ENCODE measurements at places on chromosomes 12 and 14. TPM values are rescaled to one million over a fixed set of nuclear protein-coding genes. Genes with fewer than 3 reads are reported as not detected.

Gene OVCH1
- polyA plus RNA-seq = 0.03 TPM

Gene LRFN5
- not detected for polyA plus RNA-seq

Gene KLRG1
- polyA plus RNA-seq = not detected

Gene HSPB8
- 20.9 TPM for polyA plus RNA-seq

Gene TMEM229B
- polyA plus RNA-seq = 8.0 TPM

- H3K4me3 ChIP-seq = no peak overlapping the region
- H3K4me1 ChIP-seq = no peaks in the 10 kb centered on the region
- H3K36me3 ChIP-seq = no peaks in the 10 kb centered on the region
- no peaks in the 10 kb centered on the region for H3K27me3 ChIP-seq
Measured at GRCh38 chr12:24584032-24584675, 364.7 kb downstream of the BCAT1 start.

- no peak for DNase-seq
- H3K4me1 ChIP-seq = peaks cover 38% of the 10 kb centered on the region
- no peak overlapping the region for H3K4me3 ChIP-seq
- H3K27ac ChIP-seq = peak overlapping the region; percentile 88
Measured at GRCh38 chr14:32508281-32508680, 179.2 kb downstream of the AKAP6 start.

GRCh38 chr14:32197919-32198318 lies 3.9 kb upstream of the RNU6-7 start:
- DNase-seq = no peak
- no peaks in the 10 kb centered on the region for H3K27me3 ChIP-seq
- H3K4me1 ChIP-seq = peaks cover 11% of the 10 kb centered on the region
- H3K27ac ChIP-seq = no peak overlapping the region
- no peaks in the 10 kb centered on the region for H3K36me3 ChIP-seq
- no peak overlapping the region for H3K4me3 ChIP-seq

DNA sequence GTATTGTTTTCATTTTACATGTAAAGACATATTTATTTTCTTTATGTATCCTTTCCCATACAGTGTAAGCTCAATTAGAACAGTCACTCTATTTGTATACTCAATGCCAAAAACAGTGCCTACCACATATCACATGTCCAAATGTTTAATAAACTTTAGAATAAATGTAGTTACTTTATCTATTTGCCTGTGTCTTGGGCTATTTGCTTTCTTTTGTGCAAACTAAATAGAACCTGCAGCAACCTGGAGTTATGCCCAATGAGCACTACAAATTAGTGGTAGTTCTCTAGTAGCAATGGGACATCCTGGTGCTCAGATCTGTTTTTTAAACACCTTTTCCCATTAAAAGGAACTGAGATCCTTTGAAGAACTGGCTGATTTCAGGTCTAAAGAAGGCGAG lies 186.7 kb downstream of the PPFIA2 start:
- H3K4me1 ChIP-seq = peaks cover 12% of the 10 kb centered on the region
- H3K27ac ChIP-seq = no peak overlapping the region
- no peak for DNase-seq
- H3K36me3 ChIP-seq = no peaks in the 10 kb centered on the region
- H3K4me3 ChIP-seq = no peak overlapping the region

GRCh38 chr14:24416254-24416931 lies 13.1 kb downstream of the CBLN3 start:
- no peak for DNase-seq
- H3K36me3 ChIP-seq = peaks cover 7% of the 10 kb centered on the region
- no peaks in the 10 kb centered on the region for H3K4me1 ChIP-seq

- no peak overlapping the region for H3K27ac ChIP-seq
- H3K4me3 ChIP-seq = no peak overlapping the region
- no peaks in the 10 kb centered on the region for H3K4me1 ChIP-seq
- H3K27me3 ChIP-seq = no peaks in the 10 kb centered on the region
- DNase-seq = no peak
Measured at GRCh38 chr14:32761381-32761968, 177.2 kb upstream of the NPAS3 start.

DNA sequence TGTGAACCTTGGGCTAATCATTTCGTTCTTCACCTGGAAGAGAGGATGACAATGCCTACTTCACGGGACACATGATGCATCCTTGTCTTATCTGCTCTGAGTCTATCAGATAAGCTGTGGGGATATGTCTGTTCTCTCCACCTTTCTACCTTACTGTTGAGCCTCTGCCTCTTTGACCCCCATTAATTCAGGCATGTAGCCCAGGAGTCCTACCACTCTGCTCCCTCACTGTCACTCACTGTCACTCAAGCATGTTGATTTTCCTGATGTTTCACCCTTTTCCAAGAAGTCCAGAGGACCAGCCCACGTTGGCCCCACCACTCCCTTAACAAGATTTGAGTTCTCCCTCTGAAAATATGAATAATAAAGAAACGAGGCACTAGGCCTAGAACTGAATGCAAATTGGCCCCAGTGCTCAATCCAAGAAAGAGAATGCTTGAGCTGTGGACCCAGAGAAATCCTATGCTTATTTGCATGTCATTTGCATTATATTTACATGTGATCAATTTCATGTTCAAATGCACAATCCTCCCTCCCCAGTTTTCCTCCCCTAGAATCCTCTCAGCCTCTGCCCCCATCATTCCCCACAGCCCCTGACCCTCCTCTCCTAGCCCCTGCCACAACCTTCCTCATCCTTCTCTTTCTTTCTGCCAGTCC lies 6.4 kb upstream of the SMUG1 start:
- DNase-seq = no peak
- H3K27me3 ChIP-seq = peaks cover 93% of the 10 kb centered on the region
- H3K4me3 ChIP-seq = no peak overlapping the region
- H3K36me3 ChIP-seq = no peaks in the 10 kb centered on the region

DNA sequence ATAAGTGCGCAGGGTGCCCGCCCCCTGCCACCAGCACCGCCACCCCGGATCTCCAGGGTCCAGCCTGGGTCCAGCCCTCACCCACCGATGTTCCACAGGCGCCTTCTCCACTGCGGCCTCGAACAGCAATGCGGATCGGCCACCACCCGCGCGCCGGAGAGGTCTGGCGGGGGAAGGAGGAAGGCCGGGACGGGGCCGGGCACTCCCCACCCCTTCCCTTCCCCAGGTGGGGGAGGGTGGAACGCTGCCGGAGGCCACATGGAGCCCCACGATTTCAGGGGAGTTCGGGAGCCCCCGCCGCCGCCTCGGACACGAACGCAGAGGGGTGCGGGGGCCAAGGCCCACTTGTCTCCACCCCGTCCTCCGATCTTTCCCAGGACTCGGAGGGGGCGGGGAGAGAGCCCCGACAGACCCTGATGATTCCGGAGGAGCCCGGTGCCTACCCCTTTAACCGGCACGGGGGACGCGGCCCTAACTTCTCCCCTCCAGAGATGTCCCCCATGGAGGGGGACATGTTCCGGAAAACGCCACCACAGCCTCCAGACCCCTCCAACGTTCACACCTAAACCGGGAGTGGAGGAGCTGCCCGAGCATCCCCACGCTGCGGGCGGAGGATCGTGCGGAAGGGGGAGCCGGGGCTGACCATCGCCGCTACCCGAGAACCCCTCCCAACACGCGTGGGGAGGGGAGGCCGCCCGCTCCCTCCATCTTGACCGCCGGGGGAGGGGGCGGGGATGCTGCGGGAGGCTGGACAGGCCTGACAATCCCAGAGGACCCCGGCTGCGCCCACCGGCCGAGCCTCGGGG lies 1.1 kb downstream of the ATXN2 start:
- peak; percentile 74 for DNase-seq
- no peaks in the 10 kb centered on the region for H3K27me3 ChIP-seq
- H3K27ac ChIP-seq = peak overlapping the region; percentile 98
- peaks cover 43% of the 10 kb centered on the region for H3K4me1 ChIP-seq
- peak overlapping the region; percentile 83 for H3K4me3 ChIP-seq

Data from sigmoid colon (tissue), 7 donors.